ENCODE measurements at places on chromosomes 5 and 9.
A peak's percentile ranks its signal among the peaks of the same experiment; 100 is the strongest.

DNA sequence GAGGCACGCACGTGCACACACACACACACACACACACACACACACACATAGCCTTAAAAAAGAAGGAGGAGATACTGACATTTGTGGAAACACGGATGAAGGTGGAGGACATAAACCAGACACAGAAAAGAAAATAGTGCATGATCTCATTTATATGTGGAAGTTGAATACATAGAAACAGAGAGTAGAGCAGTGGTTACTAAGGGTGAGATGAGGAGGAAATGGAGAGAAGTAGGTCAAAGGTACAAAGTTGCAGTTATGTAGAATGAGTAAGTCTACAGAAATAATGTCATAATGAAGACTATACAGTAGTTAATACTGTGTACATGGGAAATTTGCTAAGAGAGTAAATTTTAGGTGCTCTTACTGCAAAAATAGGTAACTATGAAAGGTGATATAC lies 412.2 kb upstream of the CDH9 start:
- peak; percentile 35 for DNase-seq

- DNase-seq: peak; percentile 35
Observed at GRCh38 chr5:143182901-143183820, 220.3 kb downstream of the NR3C1 start.

DNA sequence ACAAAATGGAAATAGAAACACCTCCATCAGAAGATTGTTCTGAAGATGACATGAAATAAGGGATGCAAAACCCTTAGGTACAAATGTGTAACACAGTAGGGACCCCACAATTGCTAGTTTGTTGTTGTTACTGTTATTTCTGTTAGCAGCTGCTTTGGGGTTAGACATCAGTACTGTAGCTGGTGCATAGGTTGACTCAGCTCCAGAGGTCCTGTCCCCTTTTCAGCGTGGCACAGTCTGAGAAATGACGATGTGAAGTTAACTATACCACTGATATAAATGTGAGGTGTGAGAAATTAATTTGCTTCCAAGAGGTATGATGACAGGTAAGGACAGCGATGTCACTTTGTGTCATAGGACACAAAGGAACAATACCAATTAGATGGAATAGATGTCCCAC lies 384.6 kb upstream of the KLF4 start:
- no peak for DNase-seq

GRCh38 chr5:36657563-36657995 lies 51.2 kb downstream of the SLC1A3 start:
- DNase-seq: peak; percentile 100
